ENCODE measurements at places on chromosomes 4 and X. TPM values are rescaled to one million over a fixed set of nuclear protein-coding genes. Genes with fewer than 3 reads are reported as not detected.

DNA sequence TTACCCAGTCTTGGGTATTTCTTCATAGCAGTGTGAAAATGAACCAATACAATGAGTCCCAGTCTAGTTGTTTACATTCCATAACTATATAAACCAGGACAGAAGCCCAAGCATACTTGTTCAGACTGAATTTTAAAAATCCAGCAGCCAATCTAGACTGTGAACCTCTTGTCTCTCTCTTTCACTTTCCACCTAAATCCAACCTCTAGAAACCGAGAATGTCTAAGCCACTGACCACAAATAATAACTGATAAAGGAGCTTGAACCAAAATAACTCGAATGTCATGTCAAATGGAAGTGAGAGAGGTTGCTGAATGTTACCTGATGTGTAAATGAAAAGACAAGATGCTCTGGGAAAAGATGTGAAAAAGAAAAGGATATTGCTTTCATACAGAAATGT, 544.7 kb downstream of the NLGN4X start:
- no peak for DNase-seq

DNA sequence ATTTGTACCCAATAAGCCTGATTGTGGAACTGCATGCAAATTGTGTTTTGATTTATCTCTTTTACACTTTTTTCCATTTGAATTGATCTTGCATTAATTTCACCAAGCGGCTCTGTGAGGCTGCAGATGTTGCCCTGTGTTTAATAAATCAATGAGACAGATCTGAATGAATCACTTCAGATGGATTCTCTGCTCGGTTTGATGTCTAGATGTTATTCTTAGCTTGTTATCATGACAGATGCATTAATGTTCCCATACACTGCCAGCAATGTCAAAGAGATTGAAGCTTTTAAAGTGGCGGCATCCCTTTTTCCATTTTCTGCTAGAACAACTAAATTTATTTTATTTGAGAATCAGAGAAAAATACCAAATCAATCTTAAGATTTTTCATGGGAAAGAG, 6.3 kb downstream of the DACH2 start:
- no peak for DNase-seq

DNA sequence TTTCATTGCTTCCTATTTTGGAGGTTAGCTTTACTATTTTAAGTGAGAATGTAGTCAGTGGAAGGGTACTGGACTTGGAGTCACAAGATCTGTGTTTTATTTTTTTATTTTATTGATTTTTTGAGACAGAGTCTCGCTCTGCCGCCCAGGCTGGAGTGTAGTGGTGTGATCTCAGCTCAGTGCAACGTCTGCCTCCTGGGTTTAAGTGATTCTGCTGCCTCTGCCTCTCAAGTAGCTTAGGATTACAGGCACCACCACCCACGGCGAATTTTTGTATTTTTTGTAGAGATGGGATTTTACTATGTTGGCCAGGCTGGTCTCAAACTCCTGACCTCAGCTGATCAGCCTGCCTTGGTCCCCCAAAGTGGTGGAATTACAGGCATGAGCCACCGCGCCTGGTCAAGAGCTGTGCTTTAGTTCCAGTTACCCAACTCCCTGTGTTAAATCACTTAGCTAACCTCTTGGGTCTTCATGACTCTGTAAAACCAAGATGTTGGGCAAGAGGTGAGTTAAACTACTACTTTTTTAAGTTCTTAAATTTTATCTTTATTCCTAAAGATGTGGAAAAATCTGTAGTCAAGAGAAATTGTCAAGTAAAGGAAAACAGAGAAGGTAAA, 11.2 kb downstream of the USP9X start:
- no peak for DNase-seq

CWH43 gene
- polyA plus RNA-seq: not detected

DNA sequence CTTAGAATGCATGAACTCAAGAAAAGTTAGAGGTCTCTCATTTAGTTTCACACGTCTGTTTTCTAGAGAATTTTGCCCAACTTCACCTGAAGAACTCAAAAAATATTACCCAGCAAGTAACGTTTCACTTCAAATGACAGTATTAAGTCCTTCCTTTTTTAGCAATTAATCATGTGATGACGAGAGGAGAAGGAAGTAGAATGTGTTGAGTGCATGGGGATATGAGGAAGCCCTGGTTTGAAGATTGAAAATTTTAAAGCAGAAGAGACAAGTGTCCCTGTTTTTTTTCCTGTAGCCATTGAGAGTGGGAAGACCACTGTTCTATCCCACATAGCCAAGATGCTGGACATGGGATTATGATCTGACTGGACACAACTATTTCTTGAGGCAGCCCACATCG, 406.3 kb upstream of the CPEB2 start:
- DNase-seq: no peak

DNA sequence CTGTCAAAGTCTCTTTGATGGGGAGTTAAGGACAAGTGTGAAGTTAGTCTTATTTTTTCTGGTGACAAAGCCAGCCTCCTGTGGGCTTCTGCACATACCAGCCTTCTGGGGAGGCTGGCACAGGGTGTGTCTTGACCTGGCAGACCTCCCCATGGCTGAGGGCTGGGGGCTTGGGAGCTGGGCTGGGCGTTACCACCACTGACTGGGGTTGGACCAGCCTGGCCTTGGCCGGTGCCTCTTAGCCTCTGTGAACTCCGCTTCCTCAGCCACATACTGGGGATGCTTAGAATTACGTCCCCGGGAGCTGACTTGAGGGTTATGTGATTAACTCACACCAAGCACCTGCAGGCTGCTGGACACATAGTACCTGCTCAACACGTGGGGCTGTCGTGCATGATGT, 14.0 kb downstream of the SH3TC1 start:
- DNase-seq: no peak

DNA sequence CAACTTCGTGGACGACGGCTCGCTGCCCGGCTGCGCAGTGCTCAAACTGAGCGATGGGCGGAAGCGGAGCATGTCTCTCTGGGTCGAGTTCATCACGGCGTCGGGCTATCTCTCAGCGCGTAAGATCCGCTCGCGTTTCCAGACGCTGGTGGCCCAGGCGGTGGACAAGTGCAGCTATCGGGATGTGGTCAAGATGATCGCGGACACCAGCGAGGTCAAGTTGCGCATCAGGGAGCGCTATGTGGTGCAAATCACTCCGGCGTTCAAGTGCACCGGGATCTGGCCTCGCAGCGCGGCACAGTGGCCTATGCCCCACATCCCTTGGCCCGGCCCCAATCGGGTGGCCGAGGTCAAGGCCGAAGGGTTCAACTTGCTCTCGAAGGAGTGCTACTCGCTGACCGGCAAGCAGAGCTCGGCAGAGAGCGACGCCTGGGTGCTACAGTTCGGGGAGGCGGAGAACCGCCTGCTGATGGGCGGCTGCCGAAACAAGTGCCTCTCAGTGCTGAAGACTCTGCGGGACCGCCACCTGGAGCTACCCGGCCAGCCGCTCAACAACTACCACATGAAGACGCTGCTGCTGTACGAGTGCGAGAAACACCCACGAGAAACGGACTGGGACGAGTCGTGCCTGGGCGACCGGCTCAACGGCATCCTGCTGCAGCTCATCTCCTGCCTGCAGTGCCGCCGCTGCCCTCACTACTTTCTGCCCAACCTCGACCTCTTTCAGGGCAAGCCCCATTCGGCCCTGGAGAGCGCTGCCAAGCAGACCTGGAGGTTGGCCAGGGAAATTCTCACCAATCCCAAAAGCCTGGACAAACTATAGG, 1.5 kb downstream of the MAB21L2 start:
- DNase-seq: no peak

KCNIP4 gene
- 0.10 TPM for polyA plus RNA-seq

STBD1 gene
- polyA plus RNA-seq: 2.1 TPM

DNA sequence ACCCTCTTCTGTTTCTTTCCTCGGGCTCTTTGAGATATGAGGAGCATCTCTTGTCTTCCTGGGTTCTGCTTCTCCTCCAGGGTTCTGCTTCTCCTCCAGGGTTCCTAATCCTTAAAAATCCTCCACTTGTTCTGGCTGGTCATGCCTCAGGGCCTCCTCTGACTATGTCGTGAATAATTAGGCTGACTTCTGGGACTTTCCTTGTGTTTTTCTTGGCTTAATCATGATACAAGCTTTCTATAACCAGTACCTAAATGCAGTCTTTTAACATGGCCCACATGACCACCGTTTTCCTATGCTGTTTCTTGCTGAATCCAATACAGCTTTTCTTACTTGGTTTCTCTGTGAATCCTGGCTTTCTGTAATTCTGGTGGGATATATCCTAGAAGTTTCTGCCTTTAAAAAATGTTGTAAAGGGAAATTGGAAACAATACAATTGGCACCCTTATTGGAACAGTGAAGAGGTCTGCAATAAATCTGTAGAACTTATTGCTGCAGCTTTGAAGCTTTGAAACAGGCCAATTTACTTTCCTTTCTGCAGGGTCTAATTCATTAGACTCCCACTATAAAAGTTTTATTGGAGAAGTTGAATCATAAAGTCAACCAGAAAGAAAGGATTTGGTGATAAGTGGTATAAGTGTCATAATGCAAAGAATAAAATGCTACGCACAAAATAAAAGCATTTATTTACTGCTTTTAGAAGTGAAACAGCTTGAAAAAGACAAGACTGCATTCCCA, 213.1 kb downstream of the UGT8 start:
- DNase-seq: no peak

DNA sequence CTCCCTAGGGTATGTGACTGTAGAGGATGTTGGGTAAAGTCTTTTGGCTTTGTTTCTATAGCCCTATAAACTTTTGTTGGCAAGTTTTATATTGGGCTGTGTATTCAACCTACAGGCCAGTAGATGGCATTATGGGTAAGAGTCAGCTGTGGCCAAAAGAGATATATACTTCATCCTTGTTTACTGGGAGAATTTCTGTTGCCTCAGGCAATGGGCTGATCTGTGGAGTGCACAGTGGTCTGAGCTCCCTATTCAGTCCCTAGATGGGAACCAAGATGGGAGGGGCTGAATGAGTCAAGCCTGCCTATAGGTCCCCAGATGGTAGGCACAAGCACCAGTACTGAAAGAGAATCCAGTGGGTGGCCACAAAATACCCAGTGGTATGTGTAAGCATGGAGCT, 580.6 kb downstream of the EPHA5 start:
- no peak for DNase-seq

COL25A1 gene
- not detected for polyA plus RNA-seq

MAGEA2B gene
- polyA plus RNA-seq: not detected

- DNase-seq: no peak
Measured at GRCh38 chr4:87574996-87575395, 33.3 kb upstream of the DSPP start.

DNA sequence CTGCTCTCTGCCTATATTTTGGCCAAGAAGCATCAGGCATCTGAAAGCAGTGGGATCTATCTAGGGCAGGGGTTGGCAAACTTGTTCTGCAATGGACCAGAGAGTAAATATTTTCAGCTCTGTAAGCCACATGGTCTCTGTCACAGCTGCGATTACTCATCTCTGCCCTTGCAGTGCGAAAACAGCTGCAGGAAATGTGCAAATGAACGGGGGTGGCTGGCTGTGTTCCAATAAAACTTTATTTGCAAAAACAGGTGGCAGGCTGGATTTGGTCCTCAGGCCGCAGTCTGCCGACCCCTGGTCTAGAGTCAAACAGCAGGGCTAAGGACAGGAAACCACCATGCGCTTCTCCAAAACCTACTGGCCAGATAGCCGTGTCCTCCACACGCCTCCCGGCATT, 48.6 kb downstream of the ACOX3 start:
- DNase-seq: no peak

DNA sequence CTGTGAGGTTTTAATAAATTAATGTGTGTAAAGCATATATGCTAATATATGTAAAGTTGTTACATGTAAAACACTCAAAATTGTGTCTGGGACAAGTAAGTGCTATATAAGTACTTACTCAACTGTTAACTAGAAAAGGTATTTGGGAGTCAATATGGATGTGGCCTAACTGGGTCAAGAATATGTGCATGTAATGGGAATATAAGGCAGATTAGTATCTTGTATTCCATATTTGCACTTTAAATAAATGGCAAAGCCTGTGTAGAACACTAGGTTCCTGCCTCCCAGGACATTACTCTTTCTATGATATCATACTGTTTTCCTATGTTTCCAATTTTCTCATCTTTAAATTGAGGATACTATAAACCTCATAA, 270.6 kb downstream of the FBXO8 start:
- DNase-seq: no peak

PCDH18 gene
- polyA plus RNA-seq: not detected

DNA sequence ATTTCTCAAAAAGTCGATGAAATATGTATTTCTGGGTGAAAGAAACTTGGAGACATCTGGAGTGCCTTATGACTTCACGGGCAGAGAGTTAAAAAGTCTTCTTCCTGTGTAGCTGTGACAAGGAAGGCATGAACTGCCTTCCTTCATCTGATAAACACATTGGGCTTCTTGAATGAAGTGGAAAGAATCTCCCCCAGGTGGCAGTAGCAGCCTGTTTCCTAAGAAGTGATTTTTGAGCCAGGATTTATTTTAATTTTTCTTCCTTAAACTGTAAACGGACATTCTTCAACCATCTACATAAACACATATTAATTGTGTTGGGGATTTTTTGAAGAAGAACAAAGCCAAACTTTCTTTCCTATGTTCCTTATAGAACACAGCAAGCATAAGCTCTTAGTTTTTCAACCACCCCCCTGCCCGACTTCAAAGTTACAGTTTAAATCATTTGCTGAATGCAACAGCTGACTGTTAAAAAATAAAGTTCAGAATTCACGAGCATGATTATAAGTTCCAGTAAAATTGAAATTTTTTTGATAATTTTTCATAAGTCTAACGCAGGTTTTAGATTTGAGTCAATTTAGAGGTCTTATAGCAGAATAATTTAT, 980 bp upstream of the GIMD1 start:
- DNase-seq: peak; percentile 2

DNA sequence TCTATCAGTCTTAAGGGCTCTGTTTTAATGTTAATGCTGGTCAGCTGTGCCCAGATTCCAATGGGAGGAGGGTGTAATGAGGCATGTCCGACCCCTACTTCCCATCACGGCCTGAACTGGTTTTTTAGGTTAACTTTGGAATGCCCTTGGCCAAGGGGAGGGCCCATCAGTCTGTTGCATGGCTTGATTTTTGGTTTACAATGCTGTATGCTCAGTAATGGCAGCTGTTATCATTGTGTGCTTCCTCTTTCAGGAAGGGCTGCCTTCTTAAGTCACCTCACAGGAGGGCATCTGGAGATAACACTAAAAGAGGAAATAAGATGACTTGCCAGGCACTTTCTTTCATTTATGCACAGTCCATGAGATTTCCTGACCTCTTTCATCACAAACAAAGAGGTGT, 36.3 kb downstream of the ATXN3L start:
- DNase-seq: no peak

- no peak for DNase-seq
Measured at GRCh38 chr4:38532908-38533499, 131.0 kb upstream of the KLF3 start.

AREG gene
- 17.7 TPM for polyA plus RNA-seq

DNA sequence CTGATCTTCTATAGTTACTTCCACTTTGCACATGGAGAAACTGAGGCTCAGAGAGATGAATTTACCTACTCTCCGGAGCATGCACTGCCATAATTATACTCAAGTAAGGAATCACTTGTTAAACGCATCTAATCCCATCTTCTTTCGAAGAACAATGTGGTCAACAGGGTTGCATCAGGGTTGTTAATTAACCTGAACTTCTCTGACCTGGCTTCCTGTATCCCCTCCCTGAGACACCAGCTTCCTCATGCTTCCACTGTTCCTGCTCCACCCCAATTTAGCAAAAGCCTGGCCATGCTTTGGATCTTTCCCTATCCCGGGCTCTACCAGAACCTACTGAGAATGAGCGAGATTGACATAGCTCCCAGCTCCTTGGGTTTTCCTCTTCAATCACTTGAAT, 136.7 kb downstream of the SMIM20 start:
- DNase-seq: no peak

- DNase-seq: no peak
Measured at GRCh38 chr4:127419431-127419830, 213.3 kb upstream of the INTU start.

PPEF2 gene
- not detected for polyA plus RNA-seq

Measured in immature natural killer cell (primary cell).